ENCODE measurements at places on chromosomes 2 and 18. TPM values are rescaled to one million over a fixed set of nuclear protein-coding genes. Genes with fewer than 3 reads are reported as not detected.
A peak's percentile ranks its signal among the peaks of the same experiment; 100 is the strongest.

MYOM1 gene
- total RNA-seq, result 0.45 TPM

GRCh38 chr2:10471955-10472354, 23.8 kb upstream of the ODC1 start:
- DNase-seq, result peak; percentile 32

CNRIP1 gene
- 3.7 TPM for total RNA-seq

ANKRD30BL gene
- total RNA-seq, result not detected

PAX3 gene
- total RNA-seq, result 4.6 TPM

EGR4 gene
- total RNA-seq, result not detected

CFAP210 gene
- total RNA-seq, result 2.5 TPM

- DNase-seq, result no peak
These were observed 56.8 kb upstream of the KIDINS220 start for GRCh38 chr2:8893978-8894820.

DNA sequence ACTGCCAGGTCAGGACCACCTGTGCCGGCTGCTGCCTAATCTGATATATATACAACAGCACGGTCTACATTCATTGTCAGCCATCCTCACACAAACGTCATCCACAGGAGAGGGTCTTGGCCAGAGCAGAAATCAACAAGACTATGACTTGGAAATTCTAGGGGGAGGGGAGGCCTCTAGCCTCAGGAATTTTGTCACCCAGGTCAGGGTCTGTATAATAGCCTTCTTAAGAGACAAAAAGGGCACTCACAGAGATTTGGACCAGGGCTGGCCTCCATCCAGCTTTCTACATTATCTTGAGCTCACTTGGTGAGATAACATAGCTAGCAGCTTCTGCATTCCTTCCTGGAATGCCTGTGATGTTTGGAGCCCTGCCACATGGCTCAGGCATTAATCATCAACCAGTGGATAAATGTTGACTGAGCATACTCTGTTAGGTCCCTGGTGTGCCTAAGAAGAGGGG, 50.4 kb upstream of the CTIF start:
- DNase-seq, result no peak

GRCh38 chr2:178943745-178944144, 106.2 kb downstream of the CCDC141 start:
- DNase-seq, result no peak

- no peak for DNase-seq
These were observed 2.6 kb downstream of the CHRNG start for GRCh38 chr2:232541961-232542714.

DNA sequence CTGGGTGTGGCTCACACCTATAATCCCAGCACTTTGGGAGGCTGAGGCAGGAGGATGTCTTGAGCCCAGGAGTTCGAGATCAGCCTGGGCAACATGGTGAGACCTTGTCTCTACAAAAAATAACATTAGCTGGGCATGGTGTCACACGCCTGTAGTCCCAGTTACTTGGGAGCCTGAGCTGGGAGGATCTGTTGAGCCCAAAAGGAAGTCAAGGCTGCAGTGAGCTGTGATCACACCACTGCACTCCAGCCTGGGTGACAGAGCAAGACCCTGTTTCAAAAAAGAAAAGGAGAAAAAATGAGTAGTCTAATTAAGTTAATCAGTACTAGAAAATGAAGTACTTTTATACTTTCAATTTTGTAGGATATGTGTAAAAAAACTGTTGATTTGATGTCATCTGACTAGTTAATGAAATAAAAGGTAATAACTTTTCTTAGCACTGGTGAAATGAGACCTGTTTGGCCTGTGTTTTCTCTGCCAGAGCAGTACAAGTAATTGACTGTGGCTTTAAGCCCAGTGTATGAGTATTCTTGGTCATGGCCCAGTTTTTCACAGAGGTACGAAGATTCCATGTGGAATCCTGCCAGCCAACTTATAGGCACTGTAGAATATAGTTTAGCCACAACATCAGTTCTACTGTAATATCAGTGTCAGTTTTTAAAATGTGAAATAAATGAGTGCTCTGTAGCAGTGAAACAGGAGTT, 35.8 kb downstream of the MFSD6 start:
- no peak for DNase-seq

CD207 gene
- total RNA-seq, result not detected

GRCh38 chr2:144771348-144771747, 251.4 kb upstream of the ZEB2 start:
- no peak for DNase-seq

All from neural progenitor cell (in vitro differentiated cells).